ENCODE measurements at places on chromosomes 13 and 19. TPM values are rescaled to one million over a fixed set of nuclear protein-coding genes. Genes with fewer than 3 reads are reported as not detected.

The OR7A5 gene
- not detected for polyA plus RNA-seq

The ZNF850 gene
- polyA plus RNA-seq = 1.6 TPM

The DNM2 gene
- polyA plus RNA-seq = 101 TPM

The MISP3 gene
- 6.6 TPM for polyA plus RNA-seq

The FCGBP gene
- polyA plus RNA-seq = 6.8 TPM

The IRF2BP1 gene
- 16.3 TPM for polyA plus RNA-seq

The S1PR4 gene
- polyA plus RNA-seq = 0.12 TPM

The LHB gene
- polyA plus RNA-seq = not detected

The PLPPR3 gene
- 0.49 TPM for polyA plus RNA-seq

The FOSB gene
- polyA plus RNA-seq = 86.5 TPM

The SMIM44 gene
- polyA plus RNA-seq = not detected

The CD37 gene
- 15.7 TPM for polyA plus RNA-seq

Measured in muscle of arm (tissue), 14 donors.